ENCODE measurements at places on chromosomes 12 and 14.

- no peak for DNase-seq
Measured at GRCh38 chr12:106816231-106816630, 41.7 kb downstream of the RIC8B start.

DNA sequence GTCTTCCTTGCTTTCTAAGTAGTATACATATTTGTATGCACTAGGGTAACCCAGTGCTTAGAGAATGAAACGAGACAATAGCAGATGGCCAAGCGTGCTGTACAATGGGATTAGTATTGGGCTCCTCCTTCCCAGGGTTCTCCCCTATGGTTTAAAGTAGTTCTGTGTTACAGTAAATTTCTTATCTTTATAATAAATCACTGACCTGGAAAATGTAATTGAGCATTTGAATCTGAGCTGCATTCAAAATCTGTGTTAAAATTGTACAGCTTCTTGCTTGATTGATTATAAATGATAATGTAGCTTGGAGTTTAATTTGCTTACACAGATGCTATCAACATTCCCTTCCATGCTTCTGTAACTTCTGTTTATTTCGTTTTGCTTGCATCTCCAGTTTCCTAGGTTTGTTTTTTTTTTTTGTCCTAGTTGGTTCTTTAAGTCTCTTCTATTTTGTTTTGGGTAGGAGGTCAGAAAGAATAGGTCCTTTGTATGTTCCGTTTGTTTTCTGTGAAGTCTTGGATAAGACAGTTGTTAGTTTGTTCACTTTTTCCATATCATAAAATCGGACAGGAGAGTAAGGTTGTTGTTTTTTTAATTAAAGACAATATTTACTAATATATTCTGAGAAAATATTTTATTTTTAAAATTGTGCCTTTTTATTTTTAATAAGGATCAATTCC is 171.2 kb downstream of the ERC1 start:
- no peak for DNase-seq

GRCh38 chr12:96195845-96196451 is 1.8 kb downstream of the ELK3 start:
- no peak for DNase-seq

DNA sequence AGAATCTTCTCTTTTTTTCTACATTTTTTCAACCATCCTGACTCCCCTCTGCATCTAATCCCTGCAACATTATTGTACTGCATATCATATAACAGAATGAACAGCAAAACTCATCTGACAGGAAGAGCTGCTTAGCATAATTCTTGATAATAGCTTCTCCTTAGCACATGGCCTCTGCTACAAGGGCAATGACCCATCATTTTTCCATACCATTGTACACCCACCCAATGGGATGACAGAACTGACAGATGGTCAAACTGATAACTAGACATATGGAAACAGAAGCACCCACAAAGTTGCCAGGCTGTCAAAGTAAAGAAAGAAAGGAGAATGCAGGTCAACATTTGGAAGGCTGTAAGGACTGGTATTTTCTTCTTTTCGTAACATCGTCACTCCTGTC is 390.4 kb upstream of the USP15 start:
- no peak for DNase-seq

DNA sequence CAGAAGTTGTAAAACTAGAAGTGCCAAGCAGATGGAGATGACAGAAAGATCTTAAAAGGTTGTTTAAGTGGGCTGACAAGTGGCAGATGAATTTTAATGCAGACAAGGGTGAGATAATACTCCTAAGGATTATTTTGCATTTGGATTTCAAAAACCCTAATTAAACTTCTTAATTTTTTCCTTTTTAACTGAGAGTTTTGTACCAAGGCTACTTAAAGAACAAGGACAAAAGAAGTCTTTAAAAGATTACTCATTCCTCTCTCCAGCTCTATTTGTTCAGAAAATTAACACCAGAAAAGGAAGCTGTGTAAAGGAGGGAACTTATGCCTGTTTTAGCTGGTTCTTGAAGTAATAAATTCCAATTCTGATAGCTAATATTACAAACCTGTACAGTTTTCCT is 275.4 kb downstream of the ETNK1 start:
- no peak for DNase-seq

GRCh38 chr12:66716522-66716921 is 37.6 kb upstream of the GRIP1 start:
- no peak for DNase-seq

GRCh38 chr14:67533754-67534085 is 630 bp downstream of the PLEKHH1 start:
- DNase-seq, result no peak

DNA sequence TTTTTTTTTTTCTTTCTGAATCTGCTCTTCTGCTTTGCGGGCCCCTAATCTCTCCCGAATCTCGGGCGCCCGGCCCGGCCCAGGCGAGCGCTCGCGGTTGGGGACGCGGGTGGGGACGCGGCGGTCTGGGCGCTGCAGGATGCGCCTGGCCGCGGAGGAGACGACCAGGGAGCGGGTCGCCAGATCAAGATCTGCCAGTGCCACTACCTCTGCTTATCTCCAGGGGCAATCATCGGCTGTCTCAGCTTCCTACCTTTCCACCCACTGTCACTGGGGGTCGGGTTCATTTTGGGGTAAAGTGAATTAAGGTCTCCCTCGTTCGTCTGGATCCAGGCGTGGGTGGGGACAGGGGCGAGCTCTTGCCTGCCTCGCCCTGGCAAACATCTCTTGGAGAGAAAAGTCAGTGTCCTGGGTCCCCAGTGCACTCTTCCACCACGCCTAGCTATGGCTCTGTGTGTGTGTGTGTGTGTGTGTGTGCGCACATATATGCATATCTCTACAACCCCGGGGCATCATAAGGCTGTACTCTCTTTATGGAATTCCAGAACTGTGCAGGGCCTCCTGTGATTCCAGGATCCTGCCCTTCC is 422.3 kb downstream of the VRK1 start:
- DNase-seq, result no peak

Measured in NCI-H1048 (cell line).